Transverse colon (tissue), 4 donors: ENCODE measurements at places on chromosomes 2 and 18. TPM values are rescaled to one million over a fixed set of nuclear protein-coding genes. Genes with fewer than 3 reads are reported as not detected.

- peaks cover 24% of the 10 kb centered on the region for H3K27me3 ChIP-seq
- H3K27ac ChIP-seq: no peak overlapping the region
- no peak overlapping the region for H3K4me3 ChIP-seq
Observed at GRCh38 chr2:170723446-170723958, 8.4 kb downstream of the SP5 start.

The CRYGD gene
- not detected for total RNA-seq

- no peaks in the 10 kb centered on the region for H3K27me3 ChIP-seq
- H3K36me3 ChIP-seq: no peaks in the 10 kb centered on the region
- no peak for DNase-seq
- H3K27ac ChIP-seq: no peak overlapping the region
- no peak overlapping the region for H3K4me3 ChIP-seq
- no peaks in the 10 kb centered on the region for H3K4me1 ChIP-seq
Observed at GRCh38 chr18:37698508-37699040, 133.0 kb upstream of the CELF4 start.

- no peaks in the 10 kb centered on the region for H3K27me3 ChIP-seq
- no peak for DNase-seq
- H3K27ac ChIP-seq: no peak overlapping the region
- peaks cover 13% of the 10 kb centered on the region for H3K4me1 ChIP-seq
- H3K4me3 ChIP-seq: no peak overlapping the region
Observed at GRCh38 chr2:54899576-54900200, 150.6 kb downstream of the RTN4 start.

The REEP1 gene
- 14.1 TPM for total RNA-seq

- no peaks in the 10 kb centered on the region for H3K27me3 ChIP-seq
- H3K27ac ChIP-seq: peak overlapping the region; percentile 60
- no peaks in the 10 kb centered on the region for H3K36me3 ChIP-seq
- peaks cover 8% of the 10 kb centered on the region for H3K4me1 ChIP-seq
- no peak overlapping the region for H3K4me3 ChIP-seq
Observed at GRCh38 chr2:232315049-232315922, 63.3 kb upstream of the ALPP start.

- peak; percentile 3 for DNase-seq
- H3K4me3 ChIP-seq: no peak overlapping the region
- no peaks in the 10 kb centered on the region for H3K4me1 ChIP-seq
- H3K27ac ChIP-seq: peak overlapping the region; percentile 34
Observed at GRCh38 chr18:48814490-48815178, 136.1 kb downstream of the SMAD7 start.
